ENCODE measurements at places on chromosomes 4 and X.

- no peak for DNase-seq
Measured at GRCh38 chrX:82041034-82041433, 839.1 kb downstream of the SH3BGRL start.

GRCh38 chr4:108135549-108136209 is 33.1 kb downstream of the LEF1 start:
- DNase-seq = no peak

DNA sequence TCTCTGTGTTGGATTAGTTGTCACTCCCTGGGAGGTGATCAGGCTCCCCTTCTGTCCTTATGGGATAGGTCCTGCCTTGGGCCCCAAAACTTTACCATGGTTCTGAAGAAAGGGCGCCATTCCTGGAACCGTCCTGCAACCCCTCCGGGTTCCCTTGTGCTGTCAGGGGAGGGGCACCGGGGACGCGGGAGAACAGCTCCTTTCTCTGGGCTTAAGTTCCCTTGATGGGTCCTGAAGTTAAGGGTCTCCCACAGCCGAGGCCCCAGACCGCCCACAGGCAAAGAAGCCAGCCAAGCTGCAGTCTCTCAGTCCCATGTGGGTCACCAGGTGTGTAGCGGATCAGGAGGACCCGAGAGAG is 44.8 kb downstream of the UGT2A3 start:
- DNase-seq = no peak

DNA sequence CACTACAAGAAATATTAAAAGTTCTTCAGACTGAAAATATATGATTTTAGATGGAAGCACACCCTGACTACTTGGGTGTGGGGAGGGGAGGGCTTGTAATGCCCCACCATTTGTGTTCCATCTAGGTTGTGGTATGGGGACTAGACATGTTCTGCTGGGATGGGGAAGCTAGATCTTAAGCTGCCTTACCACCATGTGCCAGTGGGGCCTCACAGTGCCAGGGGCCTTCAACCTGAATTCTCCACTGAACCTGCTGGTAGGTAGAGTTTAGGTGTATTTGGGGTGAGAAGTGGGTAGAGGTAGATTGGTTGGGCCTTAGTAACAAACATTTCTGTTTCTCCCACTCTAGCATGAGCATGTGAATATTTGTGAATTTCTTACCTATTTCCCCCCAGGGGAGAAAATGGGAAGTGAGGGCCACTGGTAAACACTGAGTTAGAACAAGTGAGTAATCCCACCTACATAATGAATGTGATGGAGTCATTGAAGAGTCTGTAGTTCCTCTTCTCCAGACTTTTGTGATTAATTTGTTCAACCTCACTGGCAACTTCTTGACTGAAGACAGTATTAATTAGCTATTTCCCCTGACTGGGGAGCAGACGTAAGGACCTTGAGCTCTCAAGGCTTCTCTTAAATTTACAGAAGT is 44.0 kb downstream of the BRCC3 start:
- no peak for DNase-seq

GRCh38 chr4:24382381-24382780 is 202.0 kb downstream of the DHX15 start:
- DNase-seq = no peak

DNA sequence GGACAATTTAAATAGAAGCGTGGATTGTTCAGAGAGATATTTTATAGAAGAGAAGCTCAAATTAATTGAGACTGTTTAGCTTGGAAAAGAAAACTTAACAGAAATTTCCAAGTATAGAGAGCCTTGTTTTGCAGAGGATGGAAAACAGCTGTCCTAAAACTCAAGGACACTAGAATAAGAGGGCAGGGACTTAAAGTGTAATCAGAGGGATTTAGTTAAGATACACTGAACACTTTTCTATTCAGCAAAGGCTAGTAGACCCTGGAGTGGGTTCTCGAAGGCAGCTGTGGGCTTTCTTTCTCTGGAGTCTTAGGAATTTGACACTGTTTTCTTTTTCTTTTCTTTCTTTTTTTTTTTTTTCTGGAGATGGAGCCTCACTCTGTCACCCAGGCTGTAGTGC is 92.7 kb upstream of the ARX start:
- DNase-seq = no peak

DNA sequence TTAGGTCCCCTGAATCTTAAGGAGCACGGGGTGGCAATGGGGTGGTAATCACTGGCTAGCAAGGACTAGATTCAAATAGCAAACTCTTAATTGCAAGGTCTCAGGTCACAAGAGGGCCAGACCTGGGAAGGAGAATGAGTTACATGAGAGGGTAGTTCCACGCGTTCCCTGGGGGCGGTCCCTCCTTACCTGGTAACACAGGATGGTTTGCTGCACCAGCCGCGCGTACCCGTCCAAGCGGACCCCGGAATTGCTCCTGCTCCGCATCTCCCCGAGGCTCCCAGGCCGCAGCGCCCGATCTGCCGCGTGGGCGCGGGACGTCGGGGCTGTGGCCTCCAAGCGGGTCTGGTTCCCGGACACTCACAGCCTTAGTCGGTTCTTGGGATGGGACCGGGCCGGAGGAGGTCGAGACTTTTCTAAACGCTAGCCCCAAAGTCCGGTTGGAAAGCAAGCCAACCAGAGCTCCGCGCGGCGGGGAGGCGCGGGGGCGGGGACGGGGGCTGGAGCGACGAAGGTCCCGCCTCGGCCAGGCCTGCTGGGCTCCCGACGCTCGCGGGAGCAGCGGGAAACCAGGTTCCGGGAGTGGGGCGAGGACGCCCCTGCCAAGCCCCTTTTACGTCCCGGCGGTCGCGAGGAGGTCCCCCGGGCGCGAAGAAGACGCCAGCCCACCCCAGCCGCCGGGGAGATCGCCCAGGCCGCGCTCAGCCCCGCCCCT is at the start of gene PHKA2:
Gene PHKA2 (minus strand): TSS at position 449 of the 715 bp plus-strand sequence. CDS start 182 bp downstream, at position 267.
- peak; percentile 47 for DNase-seq

GRCh38 chr4:175953960-175954521 is 111.6 kb upstream of the WDR17 start:
- DNase-seq = no peak

- peak; percentile 33 for DNase-seq
Measured at GRCh38 chr4:182711211-182711610, 206.0 kb downstream of the DCTD start.

- peak; percentile 84 for DNase-seq
Measured at GRCh38 chr4:122045533-122045932, 93.7 kb upstream of the TRPC3 start.

GRCh38 chr4:3851211-3851610 is 85.0 kb downstream of the ADRA2C start:
- peak; percentile 56 for DNase-seq

DNA sequence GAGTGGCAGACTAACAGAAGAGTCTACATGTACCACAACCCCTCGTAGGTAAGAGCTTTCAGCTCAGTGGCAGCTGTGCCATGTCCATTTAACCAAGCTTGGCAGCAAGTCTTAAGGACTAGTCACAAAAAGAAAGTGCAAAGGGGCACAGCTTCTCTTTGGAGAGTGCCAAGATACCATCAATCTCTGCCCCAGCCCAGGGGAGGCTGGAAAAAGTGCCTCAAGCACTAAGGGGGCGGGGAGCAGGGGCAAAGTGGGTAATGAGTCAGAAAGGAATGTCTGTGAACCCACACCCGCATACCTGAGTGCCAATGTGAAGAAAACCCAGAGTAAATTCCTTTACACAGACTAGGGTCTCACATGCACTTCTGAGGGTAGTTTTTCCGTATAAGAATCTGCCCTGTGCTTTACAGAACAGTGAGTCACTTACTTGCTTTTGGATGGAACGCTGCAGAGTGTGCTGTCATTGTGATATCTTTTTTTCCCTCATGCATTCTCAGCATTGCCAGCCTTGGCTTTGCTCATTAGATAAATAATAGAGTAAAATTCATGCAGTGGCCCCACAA is 219.8 kb downstream of the ZNF674 start:
- DNase-seq = peak; percentile 56

DNA sequence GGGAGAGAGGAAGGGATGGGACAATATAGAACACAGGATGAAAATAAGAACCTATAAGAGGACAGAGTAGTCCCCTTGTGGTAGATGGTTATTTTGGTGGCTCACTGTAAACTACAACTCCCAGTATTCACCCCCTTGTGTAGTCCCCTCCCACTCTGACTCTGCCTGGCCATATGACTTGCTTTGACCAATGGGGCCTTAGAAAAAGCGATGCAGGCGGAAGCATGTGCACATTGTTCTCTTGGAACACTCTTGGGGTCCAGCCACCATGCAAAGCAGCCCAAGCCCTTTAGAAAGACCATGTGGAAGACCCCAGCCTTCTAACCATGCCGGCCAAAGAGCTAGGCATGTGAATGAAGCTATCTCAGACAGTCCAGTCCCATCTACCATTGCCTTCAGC is 415.0 kb downstream of the BCOR start:
- no peak for DNase-seq

DNA sequence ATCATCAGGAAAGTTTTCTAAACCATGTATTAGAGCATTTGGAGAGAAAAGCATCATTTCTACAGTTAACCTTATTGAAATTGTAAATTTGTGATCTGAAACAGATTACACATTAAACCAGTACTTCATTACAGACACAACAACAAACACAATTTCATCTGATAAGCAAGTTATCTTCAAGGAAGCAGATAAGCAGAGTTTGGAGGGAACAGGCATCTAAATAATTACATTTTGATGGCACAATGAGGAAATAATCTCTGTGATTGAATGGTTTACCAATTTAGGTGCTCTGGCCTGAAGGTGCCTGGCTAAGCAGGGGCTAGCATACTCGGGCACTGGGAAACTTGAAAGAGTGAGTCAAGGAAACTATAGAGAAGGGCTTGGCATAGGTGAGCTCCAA is 619.8 kb downstream of the PACRGL start:
- DNase-seq = no peak

GRCh38 chr4:687971-688853 is 739 bp downstream of the SLC49A3 start:
- DNase-seq = no peak

GRCh38 chrX:137194164-137194563 is 160.4 kb upstream of the GPR101 start:
- peak; percentile 28 for DNase-seq

- DNase-seq = no peak
Measured at GRCh38 chr4:134018846-134019245, 182.7 kb downstream of the PABPC4L start.

GRCh38 chrX:69158166-69158980 is 6.9 kb downstream of the PJA1 start:
- DNase-seq = peak; percentile 43

DNA sequence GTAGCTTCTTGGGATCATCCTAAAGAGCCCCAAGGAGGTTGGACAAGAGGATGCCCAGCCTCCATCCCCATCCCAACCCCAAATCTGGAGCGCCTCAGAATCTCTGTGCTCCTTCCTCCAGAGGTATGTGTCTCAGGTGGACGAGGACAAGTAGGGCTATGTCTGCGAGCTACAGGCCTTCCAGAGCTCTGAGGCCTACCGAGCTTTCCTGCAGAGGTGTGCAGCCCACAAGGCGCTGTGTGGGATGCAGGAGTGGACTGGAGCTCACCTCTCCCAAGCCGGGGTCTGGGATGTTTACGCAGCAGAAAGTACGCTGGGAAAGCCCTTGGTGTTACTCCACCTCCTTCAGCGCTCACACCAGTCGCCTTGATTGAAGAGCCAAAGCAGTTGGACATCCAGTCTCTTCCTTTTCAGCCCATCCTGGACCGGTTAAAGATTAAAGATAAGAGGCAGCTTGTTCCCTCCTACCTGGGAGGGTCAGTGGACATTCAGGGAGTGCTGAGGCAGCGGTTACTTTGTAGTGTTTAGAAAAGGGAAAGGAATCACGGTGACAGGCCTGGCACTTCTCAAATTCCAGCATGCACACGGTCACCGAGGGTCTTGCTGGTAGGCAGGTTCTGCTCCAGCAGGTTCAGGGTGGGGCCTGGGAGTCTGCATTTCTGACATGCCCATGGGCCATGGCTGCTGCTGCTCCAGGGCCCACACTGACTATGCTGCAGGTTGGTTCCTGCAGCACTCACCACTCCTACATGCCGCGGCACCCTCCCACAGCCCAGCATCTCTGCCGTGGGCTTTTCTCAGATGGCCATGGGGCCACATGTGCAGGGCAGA is 29.5 kb upstream of the JAKMIP1 start:
- DNase-seq = no peak

DNA sequence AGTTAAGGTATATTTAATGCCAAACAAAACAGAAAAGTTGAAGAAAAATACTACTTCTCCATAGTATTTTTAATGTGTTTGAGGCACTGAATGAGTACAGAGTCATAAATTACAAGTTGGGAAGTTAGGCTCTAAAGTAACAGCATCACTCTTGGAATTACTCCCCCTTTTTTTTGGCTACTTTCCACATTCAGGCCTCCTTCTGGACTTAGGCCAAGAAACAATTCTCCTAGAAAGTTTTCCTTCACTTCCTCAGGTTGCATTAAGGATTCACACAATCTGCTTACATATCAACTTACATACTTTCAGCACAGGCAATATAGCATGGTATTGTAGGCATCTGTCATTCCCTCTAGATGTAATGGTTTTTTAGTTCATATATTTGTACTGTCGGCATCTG is 52.1 kb downstream of the TMEM165 start:
- no peak for DNase-seq

DNA sequence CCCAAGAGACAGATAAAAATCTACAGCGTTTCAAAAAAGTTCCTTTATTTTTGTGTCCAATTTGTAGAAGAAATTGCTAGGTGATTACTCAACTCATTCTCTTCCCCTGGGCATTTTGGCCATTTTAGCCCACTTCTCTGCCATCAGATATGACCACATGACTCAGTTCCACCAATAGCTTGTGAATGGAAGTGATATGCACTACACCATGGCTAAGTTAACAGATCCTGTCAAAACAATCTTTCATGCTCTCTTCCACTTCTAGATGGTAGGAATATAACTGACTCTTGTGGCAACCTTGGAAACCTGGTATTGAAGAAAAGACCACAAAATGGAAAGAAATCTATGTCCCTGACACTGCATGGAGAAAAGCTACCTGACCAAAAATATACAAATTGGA is 26.2 kb upstream of the FREM3 start:
- DNase-seq = no peak

DNA sequence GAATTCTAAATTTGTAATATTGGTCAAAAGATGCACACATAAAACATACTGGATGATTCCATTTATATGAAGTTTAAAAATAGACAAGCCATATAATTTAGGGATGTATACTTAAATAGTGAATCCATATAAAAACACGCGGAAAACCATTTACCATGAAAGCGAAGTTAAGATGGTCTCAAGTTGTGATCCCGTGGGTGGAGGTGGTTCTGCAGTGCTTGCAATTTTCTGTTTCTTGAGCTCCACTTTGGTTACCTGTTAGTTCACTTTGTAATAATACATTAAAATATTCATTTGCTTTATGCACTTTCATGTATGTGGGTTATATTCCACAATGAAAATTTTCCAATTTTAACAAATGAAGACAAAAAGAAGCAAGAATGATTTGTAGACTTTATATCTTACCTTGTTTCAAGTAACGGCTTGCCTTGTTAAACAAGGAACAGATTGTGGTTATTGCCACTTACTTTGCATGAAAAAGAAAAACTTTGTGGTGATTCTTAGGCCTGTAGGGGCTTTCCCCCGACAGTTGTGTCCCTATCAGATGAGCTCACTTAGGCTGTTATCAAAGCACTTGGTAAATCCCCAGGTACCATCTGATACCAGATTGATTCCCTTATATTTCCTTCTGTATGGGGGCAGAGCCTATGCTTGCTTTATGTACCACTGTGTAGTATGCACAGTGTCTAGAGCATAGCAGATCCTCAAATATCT is 12.2 kb downstream of the UCP1 start:
- DNase-seq = no peak
